ENCODE measurements at places on chromosomes 3 and 15.

GRCh38 chr3:184694133-184694665, 17.7 kb downstream of the MAGEF1 start:
- no peak for DNase-seq

DNA sequence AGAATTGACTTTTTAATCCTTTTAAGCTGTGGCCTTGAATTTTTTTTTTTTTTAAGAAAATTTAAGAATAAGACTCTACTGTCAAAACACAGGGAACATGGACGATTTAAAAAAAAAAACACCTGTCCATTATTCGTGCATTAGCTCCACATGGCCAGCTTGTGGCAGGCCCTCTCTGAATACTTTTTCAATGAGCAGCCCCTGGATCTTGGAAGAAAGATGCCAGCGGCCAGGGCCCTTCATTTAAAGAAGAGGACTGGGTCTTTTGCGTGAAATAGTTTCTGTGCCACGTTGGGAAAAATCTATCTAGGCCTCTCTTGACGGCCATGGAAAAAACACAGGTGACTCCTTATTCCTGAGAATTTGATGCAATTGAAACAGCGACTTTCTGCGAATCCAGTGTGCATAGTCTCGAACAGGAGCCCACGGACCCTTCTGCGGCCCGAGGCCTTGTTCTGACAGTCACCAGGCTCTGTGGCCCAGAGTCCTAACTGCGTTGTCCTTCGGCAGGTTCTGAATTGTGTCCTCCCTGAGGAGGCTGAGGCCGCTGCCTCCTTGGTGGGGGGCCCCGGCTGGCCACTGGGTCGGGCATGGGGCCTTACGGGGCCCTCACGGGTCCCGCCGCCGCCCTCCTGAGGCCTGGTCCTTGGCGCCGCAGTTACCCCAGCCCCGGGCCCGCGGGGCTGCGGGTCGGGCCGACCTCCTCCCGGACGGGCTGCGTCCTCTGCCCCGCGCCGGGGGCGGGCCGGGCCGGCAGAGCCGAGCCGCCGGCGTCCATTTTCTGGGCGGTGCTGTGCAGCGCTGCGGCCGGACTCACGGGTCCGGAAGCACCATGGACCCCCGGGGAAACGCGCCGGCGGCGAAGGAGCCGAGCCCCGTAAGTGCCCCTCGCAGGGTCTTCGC, 33.5 kb downstream of the ZBTB38 start:
- DNase-seq = no peak

GRCh38 chr3:59553076-59553475, 503.3 kb upstream of the CFAP20DC start:
- DNase-seq = no peak

GRCh38 chr3:172107403-172107802, 68.0 kb downstream of the FNDC3B start:
- DNase-seq = peak; percentile 30

DNA sequence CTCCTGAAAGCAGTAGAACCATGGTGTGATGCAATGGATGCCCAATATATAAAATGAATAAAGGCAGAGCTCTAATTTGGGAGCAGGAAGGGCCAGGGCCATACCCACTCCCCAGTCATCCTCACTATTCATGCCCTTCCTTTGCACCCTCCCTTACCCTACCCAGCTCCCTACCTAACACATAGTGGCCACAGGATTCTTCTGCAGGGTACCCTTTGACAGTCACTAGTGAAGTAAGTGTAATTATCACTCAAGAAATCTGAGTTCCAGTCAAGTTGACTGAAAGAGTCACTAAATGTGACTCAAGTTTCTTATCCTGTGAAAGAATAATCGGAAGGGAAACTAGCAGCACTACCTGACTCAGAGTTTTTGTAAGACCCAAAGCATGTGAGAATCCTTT, 69.2 kb downstream of the RASA2 start:
- DNase-seq = no peak

- DNase-seq = no peak
These were observed 24.7 kb upstream of the SLC41A3 start for GRCh38 chr3:126108676-126109050.

DNA sequence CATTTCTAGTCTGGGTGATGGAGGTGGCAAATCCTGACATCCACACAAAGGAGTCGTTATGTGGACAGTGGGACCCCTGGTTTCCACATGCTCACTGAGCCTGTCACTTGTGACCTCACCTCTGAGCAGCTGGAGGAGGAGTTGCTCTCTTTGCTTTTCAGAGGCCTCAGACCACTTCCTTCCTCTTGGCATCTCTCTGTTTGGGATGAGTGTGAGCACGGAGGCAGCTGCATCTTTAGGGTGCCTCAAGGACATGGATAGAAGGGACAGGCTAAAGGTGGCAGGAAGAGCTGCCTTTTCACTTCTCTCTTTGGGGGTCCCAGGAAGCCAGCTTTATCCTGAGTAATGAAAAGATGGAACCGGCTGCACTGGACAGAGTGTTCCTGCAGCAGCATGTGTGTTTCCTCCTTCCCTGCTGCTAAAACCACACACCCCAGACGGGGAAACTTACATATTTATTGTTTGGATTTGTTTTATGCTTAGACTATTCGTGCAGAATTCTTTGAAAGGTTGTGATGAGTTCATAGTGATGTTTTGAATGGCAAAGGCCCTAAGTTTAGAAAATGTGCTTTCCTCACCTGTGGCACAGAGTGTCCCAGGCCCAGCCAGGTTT, 31.8 kb downstream of the GPR171 start:
- DNase-seq = peak; percentile 13

DNA sequence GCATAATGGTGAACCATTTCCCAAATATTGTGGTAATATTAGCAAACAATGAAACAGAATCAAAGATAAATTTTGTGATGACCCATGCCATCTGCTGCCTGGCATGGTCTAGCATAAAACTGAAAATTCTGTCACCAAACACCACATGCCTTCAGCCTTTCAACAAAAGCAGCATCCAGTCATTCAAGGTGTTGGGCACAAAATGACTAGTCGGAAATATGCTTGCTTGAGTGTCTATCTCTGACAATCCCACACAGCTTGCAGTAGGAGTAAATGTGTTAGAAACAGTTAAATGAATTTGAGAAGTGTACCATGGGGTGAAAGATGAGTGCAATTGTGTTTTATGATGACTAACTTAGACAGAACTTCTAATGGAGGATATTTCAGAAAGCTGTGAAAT, 61.7 kb upstream of the CDIN1 start:
- DNase-seq = no peak

- DNase-seq = no peak
These were observed 723 bp downstream of the CPNE4 start for GRCh38 chr3:132034097-132034485.

GRCh38 chr3:153704115-153704514, 417.1 kb upstream of the ARHGEF26 start:
- DNase-seq = no peak

DNA sequence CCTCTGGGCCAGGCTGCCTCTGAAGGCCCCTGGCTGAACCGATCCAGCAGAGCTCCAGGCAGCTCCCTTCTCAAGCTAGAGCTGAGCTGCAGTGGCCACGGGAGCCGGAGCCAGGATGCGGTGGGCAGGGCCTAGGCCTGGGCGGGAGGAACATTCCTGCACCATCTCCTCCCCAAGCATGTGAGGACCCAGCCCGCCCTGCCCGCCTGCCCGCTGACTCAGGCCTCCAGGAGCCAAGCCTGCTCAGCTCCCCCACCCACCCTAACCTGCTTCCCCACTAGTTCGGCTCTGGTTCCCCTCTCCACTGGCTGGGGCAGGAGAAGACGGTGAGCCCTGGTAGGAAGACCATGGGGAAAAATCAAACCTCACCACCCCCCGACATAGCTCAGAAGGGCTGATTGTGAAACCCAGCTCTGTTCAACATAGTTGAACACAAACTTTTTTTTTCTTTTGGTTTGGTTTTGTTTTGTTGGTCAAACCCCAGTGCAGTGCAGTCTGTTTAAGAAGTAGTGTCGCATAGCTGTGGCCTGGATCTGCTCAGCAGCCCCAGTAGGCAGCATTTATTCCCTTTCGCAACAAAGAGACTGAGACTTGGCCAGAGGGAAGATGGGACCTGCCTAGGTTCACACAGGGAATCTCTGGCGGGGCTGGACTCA, 13.5 kb downstream of the SNX33 start:
- DNase-seq = no peak

GRCh38 chr3:13064964-13065363, 8.3 kb downstream of the IQSEC1 start:
- no peak for DNase-seq

DNA sequence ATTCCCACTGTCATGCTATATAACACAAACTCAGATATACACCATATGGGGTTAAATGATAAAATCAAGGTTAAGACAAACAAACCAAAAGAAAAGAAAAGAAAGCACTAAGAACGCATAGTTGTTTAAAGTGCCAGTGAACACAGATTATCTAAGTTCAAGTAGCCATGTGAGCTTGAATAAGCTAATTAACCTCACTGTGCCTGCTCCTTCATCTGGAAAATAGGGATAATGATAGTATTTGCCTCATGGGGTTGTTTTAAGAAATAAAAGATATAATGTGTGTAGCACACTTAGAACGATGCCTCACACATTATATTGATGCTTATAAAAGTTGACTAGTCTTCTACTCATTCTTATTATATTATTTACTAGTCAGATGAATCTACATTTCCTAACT, 72.6 kb upstream of the IL12A start:
- DNase-seq = no peak

GRCh38 chr3:25287291-25287884, 140.7 kb upstream of the RARB start:
- no peak for DNase-seq

DNA sequence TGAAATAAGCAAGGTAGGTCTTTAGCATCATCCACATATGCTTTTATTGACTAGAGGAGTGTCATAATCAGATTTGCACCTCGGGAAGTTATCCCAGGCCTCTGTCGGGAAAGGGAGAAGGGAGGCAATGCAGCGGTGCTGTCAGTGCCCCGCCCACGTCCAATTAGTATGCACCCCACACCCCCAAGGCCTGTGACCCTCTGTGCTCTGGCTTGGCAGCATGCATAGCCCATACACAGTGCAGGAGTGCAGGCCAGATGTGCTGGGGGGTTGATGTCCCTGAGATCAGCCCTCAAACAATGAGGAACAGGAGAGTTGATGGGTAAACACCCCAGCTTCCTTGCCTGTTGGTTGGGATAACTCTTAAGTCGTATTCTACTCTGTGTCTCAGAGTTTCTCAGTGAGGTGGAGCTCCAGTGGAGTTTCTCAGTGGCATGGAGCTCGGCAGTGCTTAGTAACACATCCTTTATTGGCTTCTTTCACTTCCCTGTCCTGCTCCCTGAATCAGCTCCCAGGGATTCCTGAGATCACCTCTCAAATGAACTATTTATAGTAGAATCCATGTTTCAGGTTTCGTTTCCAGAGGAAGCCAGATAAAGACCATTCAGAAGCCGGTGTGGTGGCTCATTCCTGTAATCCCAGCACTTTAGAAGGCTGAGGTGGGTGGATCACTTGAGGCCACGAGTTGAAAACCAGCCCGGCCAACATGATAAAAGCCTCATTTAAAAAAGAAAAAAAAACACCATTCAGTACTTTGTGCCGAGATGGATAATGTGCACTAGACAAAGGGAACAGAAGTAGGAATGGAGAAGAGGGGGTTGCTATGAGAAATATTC, 26.7 kb upstream of the NDUFB4 start:
- DNase-seq = no peak

DNA sequence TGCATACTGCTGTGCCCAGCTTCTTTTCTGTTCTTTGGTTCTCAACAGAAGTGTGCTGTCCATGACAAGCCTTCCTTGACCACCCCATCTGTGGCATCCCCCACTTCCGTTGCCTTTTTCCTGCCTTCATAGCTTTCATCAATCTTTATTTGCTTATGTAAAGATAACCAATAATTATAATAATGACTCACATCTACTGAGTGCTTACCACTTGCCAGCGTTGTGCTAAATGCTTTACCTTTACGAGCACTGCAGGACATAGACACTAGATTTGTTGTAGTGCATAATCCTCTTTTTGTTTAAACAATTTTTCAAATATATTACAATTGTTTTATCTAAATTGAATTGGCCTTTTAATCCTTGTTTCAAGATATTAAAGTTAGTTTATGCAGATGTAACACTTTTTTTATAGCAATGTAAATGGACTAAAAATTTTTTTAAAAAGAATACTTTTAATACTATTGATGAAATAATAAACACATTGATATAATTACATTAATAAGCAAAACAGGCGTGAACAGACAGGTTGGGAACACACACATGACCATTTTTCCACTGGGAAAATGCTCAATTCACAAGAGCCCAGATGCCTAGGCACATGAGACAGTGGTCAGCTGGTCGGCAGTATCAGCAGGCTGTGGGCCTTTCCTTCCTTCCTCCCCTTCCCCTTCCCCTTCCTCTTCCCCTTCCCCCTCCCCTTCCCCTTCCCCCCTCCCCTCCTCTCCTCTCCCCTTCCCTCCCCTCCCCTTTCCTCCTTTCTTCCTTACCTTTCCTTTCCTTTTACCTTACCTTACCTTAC, 42.5 kb downstream of the TRAK1 start:
- DNase-seq = no peak

GRCh38 chr3:187810021-187810446, 64.8 kb upstream of the BCL6 start:
- no peak for DNase-seq

DNA sequence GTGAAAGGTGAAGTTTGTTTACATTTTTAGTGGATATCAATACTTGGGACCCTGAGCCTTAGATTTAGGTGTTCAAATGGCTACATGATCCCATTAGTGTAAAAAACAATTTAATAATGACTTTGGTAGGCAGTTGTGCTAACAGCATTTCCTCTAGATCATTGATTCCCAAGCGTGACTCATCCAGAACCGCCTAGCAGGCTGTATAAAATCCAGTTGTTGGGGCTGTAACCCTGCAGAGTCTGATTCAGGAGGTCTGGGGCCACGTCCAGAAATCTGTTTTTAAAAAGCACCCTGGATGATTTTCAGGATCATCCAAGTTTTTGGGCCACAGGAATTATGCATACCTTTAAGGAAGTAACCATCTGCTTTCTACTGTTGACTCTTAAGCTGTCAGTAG, 156.4 kb downstream of the TP63 start:
- no peak for DNase-seq

- DNase-seq = no peak
These were observed 83.5 kb downstream of the SSR3 start for GRCh38 chr3:156471431-156471830.

DNA sequence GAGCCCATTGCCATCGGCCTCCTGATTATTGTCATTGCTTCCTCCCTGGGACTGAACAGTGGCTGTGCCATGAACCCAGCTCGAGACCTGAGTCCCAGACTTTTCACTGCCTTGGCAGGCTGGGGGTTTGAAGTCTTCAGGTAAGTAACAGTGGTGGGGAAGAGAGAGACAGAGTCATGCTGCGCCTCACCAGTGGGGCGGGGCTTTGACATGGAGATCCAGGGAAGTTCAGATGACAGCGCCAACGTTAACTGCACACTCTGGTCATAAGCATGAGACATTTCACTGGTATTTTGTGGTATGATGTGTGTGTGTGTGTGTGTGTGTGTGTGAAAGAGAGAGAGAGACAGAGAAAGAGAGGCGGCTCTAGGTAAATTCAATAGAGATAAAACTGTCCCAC, 41.0 kb downstream of the AQP9 start:
- DNase-seq = no peak
